GM03348 (cell line): ENCODE measurements at places on chromosomes 2 and 18.
A peak's percentile ranks its signal among the peaks of the same experiment; 100 is the strongest.

GRCh38 chr2:175880-176820 is 87.7 kb downstream of the SH3YL1 start:
- peak; percentile 25 for DNase-seq

- no peak for DNase-seq
These were observed 95.8 kb downstream of the PAX3 start for GRCh38 chr2:222203041-222203440.

- DNase-seq = no peak
These were observed 54.8 kb downstream of the DNMT3A start for GRCh38 chr2:25286723-25287483.

- no peak for DNase-seq
These were observed 3.7 kb downstream of the NMUR1 start for GRCh38 chr2:231526341-231527090.

- DNase-seq = no peak
These were observed 250.2 kb upstream of the MEX3C start for GRCh38 chr18:51447351-51448342.

DNA sequence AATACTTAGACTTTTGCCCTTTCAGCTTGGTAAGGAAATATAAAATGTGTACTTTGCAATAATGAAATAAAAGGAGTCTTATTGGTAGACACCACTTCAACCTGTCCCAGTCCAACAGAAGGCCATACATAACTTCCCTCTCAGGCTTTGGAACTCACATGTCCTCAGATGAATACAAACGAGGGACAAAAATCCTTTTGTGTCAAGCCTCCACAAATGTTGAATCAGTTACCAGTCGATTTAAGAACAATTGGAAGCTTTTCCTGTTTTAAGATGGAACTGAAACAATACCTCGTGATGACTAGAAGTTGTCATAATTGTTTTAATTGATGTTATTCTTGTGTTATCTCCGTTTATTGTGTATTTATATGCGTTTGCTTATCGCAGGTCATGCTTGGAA is 385.1 kb upstream of the POU3F3 start:
- no peak for DNase-seq

GRCh38 chr2:48309900-48310299 is 220.1 kb upstream of the STON1 start:
- no peak for DNase-seq

GRCh38 chr2:67579806-67580205 is 182.7 kb downstream of the ETAA1 start:
- no peak for DNase-seq

- DNase-seq = no peak
These were observed 463.8 kb downstream of the LPIN1 start for GRCh38 chr2:12210016-12210933.

GRCh38 chr18:34522603-34523002 is 187.5 kb upstream of the DTNA start:
- DNase-seq = no peak

- DNase-seq = peak; percentile 16
These were observed 789.7 kb upstream of the SLC39A10 start for GRCh38 chr2:194867328-194867727.

GRCh38 chr2:57181315-57182038 is 865.1 kb upstream of the VRK2 start:
- no peak for DNase-seq

- no peak for DNase-seq
These were observed 941 bp downstream of the SKOR2 start for GRCh38 chr18:47250391-47251046.

DNA sequence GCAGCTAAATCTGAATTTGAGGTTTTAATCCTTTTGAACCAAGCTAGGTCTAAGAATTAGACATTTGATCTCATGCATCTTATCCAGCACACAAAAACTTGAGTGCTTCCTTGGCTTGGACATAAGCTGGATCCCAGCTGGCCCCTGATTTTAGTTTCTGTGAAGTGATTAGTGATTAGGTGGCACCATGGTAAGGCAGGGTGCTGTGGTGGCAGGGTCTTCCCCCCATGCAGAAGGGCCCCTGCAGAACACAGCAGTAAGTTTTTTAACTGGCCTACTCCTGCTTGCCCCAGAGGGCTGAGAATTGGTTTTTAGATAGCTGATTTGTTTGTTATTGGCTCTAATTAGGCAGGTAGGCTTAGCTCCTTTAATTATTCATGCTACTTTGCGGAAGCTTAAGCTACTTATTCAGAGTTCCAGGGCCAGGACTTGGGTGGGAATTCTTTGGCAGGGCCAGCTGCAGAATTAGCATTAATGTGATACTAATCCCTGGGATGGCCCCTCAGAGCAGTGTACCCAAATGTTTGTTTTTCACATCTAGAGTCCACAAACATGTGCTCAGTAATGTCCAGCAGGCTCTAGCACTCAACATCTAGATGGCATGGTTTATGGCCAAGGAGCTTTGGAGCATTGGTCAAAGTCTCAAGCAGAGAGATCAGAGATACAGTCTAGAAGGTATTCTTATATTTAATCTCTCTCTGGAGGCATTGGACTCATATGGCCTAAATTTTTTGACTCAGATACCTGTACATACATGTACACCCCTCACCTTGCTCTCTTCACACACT is 99.6 kb downstream of the FMNL2 start:
- no peak for DNase-seq

DNA sequence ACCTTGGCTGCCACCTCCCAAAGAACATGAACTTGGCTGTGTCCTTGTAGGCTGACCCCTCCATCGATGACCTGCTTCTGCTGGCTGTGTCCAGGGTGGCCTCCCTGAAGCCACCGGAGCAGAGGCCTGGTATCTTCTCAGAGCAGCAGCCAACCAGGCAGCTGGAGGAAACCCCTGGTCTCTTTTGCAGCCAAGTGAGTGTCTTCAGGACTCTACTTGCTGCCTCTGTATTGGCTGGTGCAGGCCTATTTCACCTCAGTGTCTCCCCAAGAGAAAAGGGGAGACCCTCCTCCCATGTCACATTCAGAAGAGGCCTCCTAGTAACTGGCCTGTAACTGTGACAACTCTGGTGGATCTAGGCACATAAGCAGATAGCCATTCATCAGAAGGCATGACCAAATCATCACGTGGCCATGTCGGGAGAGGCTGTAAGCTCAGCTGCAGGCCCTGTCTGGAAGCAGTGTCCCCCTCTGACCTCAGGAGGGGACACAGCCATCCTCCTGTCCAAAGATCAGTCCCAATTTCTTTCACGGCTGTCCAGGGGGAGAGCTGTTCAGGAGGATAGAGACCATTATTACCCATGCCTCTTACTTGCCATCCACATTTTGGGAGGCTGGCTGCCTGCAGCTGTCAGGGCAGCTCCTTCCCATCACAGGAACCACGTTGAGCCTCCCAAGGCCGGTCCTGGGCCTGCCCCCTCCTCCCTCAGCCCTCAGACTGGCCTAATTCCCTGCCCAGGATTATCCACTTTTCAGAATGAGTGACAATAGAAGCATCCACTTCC is 20.9 kb upstream of the ROCK2 start:
- DNase-seq = no peak

- peak; percentile 53 for DNase-seq
These were observed 23.9 kb downstream of the PRKCE start for GRCh38 chr2:45675263-45675812.

- no peak for DNase-seq
These were observed 2.0 kb downstream of the LIMS1 start for GRCh38 chr2:108536133-108536780.

- DNase-seq = no peak
These were observed 1302.1 kb upstream of the CELF4 start for GRCh38 chr18:38867680-38868079.

DNA sequence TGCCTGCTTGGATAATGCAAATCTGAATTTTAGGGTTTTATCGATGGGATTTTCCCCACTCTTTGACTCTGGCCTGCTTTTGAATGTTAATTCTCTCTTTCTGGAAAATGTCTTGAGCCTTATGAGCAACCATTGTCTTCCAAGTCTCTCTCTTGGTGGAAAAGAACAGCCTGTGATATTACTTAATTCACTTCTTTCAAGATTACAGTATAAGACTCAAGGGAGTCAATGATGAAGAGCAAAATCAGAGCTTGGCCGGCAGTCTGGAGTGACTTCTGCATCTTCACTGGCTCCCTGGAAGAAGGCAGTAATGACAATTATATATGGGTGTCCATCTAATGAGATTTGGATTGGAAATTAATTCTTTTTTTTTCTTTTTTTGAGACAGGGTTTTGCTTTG is 122.9 kb upstream of the ZEB2 start:
- DNase-seq = no peak

GRCh38 chr2:110173523-110173922 is 31.3 kb downstream of the NPHP1 start:
- DNase-seq = no peak

DNA sequence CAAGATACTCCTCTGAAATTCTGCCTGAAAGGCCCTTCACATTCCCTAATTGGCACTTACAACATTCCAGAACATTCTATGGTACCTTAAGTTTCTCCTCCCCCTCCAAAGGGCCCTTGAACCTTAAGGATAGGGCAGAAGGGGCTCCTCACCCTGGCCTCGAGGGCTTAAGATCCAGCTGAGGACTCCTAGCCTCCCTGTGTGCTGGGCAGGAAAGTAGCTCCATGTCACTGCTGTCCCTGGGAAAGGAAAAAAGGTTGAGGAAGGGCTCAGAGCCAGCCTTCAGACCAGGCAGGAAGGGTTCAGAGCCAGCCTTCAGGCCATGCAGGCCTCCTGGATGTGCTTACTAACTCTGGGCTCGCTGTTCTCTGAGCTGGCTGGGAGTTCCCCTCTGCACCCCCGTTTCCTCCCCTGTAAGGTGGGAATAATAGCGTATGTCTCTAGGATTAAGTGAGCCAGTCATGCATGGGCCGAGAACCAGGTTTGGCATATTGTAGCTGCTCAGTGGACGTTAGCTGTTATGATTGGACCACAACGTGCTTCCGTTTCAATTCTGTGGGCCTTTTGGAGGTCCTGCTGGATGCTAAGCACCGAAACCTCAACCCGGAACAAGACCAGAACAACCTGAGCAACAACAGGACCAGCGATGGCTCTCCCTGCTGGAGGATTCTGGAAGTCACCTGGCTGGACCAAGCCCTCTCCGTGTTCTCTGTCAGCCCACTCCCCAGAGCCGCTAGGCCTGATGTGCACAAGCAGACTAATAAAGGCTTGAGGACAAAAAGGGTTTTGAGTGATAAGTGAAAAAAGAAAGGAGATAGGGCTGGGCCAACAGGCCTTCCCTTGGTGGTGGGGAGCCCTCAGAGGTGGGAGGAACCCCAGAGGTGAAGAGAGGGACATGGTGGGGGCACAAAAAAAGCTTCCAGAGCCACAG is 1.0 kb upstream of the B3GNT7 start:
- DNase-seq = no peak

GRCh38 chr18:48797841-48798255 is 152.9 kb downstream of the SMAD7 start:
- DNase-seq = no peak

GRCh38 chr2:36729067-36729466 is 32.6 kb downstream of the VIT start:
- no peak for DNase-seq

- DNase-seq = no peak
These were observed 14.7 kb upstream of the PXDN start for GRCh38 chr2:1758774-1759610.

GRCh38 chr2:43718530-43719124 is 42.4 kb upstream of the C1GALT1C1L start:
- no peak for DNase-seq

DNA sequence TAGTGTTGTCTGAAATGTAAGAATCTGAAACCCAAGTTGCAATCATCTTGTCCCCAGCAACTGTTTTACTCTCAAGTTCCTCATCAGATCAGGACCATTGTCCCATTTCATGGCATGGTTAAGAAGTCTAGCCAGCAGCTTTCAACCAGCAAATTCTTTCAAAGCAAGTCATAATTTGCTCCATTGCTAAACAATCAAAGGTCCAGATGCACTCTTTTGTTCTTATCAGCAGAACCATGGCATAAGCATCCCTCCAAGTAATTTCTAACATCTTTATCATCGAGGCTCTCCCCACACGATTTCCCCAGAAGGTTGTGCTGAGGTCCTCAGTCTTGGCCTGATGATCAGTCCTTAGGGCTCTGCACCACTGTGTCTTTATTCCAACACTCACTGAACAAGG is 67.5 kb upstream of the APCDD1 start:
- DNase-seq = no peak

DNA sequence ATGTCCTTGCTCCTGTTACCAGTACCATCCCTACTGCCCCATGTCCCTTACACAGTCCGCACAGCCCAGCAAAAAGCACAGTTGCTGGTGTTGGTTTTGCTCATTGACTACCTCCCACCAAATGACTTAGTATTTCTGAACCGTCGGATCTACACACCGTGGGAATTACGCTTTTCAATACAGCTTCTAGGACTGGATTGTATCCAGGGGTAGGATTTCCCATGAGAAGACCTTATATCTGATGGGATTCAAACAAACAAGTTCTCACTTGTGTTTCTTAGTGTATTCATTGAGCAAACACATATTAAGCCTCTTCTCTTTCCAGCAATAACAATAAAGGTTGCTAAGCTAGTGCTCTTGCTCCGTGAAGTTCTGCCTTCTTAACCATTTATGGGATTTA is 25.8 kb downstream of the TRAPPC12 start:
- no peak for DNase-seq

GRCh38 chr2:2547451-2547850 is 216.4 kb upstream of the MYT1L start:
- no peak for DNase-seq

DNA sequence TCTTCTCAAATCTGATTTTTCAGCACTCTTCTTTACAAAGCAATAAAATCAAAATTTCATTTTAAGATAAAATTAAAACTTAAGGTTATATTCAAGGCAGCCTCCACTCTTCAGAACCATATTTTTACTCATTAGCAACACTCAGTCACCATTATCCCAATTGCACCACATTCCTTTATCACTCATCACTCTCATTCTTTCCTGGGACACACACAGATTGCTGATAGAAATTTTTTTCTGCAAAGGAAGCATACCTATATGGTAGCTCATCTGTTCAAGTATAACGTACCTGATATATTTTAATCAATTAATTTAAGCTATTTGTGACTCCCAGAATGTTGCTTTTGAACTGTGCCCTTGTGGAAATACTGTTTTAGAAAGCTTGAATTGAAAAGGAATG is 1559.3 kb upstream of the ZEB2 start:
- no peak for DNase-seq

GRCh38 chr2:4831751-4832150 is 860.4 kb upstream of the SOX11 start:
- no peak for DNase-seq

DNA sequence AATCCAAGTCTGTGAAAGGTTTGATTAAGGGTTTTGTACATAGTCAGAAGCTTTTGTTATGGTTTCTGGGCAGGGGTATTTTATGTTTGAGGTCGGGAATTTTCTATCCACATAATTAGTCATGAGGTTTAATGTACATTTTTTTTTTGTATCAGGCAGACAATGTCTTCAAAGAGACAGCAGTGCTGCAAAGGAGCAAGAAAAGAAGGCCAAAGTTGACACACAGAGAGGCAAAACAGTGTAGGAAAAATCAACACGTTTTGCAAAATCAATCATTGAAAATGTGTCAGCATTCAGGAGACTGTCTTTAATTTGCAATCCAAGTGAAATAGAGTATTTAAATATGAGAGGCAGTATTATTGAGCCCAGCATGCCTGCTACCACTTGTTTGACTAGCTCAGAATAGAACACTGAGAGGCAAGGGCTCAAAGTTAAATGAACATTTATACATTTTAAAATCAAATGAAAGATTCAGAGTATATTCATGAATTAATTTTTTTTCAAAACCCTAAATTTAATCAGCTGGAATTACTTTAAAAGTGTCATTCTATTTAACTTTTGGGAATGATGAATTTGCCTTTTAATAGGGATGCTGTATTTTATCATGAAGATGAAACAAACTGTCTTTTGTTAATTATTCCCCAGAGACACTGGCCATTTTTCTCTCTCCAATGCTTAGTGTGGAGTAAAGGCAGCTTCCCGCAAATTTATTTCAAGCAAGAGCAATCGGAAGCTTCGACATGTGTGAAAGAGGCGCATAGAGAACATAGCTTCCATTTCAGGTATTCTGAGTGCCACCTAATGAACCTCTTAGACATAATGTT is 11.3 kb downstream of the VRK2 start:
- no peak for DNase-seq
